ENCODE measurements at places on chromosomes 3 and 15.

DNA sequence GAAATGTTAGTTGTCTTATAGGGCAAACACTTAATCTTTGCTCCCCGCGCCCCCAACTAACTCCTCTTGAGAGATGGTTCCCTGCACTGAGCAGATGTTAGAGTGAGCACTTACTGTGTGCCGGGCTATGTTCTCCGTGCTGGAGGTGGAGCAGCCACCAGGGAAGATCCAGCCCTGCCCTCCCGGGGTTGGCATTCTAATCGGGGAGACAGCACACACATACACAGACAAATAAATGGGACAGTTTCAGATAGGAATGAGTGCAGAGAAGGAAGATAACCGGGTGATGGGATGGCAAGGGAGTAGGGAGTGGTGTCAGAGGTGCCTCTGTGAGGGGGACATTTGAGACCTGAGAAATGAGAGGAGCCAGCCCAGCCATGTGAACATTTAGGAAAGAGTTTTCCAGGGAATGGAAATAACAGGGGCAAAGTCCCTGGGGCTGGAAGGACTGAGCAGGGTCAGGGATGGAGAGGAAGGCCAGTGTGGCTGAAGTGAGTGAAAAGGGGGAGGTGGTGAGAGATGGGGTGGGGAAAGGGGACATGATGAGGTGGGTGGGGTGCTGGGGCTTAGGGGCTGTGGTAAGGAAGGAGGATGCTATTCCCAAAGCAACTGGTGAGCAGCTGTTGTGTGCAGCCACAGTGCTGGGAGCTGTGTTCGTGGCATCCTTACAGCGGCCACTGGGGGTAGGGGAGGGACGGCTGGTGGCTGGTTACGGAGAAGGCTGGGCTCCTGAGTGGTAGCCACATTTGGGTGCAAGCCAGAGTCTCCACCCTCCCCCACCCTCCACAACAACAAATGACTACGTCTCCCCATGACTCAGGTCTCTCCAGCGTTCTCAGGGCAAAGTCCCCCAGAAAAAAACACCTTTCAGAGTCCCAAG lies 15.4 kb upstream of the FGD5 start:
- DNase-seq, result no peak

DNA sequence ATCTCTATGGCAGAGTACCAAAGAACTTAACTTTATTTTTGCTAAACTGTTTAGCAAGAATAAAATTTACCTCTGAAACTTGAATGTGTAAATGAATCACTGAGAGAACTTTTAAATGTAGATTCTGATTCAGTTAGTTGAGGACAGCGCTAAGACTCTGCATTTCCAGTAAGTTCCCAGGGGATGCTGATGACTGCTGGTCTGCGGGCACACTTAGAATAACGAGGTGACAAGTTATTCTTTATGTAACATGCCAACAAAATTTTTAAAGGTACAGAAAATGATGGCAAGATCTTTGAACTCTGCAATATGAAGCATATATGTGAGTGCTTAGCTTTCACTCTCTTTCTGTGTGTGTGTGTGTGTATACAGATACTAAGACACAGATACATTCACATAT lies 56.4 kb downstream of the TGFBR2 start:
- DNase-seq, result no peak

DNA sequence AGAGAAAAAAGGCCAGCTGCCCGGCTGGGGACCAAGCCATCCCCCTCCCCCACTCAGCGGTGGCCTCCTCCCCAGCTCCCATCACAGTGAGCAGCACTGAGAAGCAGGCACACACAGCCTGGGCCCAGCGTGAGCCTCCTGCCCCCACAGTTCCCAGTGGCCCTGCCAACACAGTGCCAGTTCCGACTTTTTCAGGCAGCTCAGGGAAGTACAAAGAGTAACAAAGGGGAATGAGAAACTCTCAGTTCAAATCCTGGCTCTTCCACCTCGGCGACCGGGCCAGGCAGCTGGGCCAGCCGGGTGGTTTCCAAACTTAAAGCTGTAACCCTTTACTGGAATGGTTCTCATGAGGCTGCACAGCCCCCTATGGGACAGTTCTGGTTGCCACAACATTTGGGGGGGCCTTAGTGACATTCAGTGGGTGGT lies 18.5 kb downstream of the TNK2 start:
- DNase-seq, result no peak

GRCh38 chr15:63093486-63094205 lies 28.0 kb upstream of the LACTB start:
- peak; percentile 44 for DNase-seq

GRCh38 chr15:62279041-62279440 lies 114.0 kb upstream of the C2CD4B start:
- DNase-seq, result no peak

GRCh38 chr15:67446449-67446848 lies 74.5 kb upstream of the C15orf61 start:
- no peak for DNase-seq

DNA sequence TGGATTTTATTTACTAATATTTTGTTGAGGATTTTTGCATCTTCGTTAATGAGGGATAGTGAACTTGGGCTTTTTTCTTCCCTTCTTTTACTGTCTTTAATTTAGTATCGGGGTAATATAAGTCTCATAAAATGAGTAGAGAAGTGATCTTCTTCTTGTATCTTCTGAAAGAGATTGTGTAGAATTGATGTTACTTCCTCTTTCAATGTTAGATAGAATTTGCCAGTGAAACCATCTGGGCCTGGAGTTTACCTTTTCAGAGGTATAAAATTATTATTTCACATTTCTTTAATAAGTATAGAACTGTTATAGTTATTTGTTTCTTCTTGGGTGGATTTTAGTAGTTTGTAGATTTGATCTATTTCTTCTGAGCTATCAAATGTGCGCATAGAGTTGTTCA lies 7.8 kb downstream of the HESX1 start:
- DNase-seq, result no peak

GRCh38 chr15:48449734-48450133 lies 118.5 kb downstream of the DUT start:
- DNase-seq, result no peak
